ENCODE measurements at places on chromosomes 3 and 15.
A peak's percentile ranks its signal among the peaks of the same experiment; 100 is the strongest.

DNA sequence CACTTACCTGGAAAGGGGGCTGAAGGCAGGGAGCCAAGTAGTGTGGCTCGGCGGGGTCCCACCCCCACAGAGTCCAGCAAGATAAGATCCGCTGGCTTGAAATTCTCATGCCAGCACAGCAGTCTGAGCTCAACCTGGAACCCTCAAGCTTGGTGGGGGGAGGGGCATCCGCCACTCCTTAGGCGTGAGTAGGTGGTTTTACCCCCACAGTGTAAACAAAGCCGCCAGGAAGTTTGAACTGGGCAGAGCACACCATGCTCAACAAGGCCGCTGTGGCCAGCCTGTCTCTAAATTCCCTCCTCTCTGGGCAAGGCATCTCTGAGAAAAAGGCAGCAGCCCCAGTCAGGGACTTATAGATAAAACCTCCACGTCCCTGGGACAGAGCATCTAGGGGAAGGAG, 156.3 kb downstream of the KBTBD8 start:
- no peaks in the 10 kb centered on the region for H3K36me3 ChIP-seq
- H3K4me3 ChIP-seq: no peak overlapping the region
- H3K27ac ChIP-seq: no peak overlapping the region
- H3K27me3 ChIP-seq: no peaks in the 10 kb centered on the region
- no peaks in the 10 kb centered on the region for H3K4me1 ChIP-seq
- DNase-seq: no peak

GRCh38 chr15:76105391-76105790, 45.6 kb downstream of the TMEM266 start:
- DNase-seq: no peak
- no peaks in the 10 kb centered on the region for H3K4me1 ChIP-seq
- peaks cover 29% of the 10 kb centered on the region for H3K27me3 ChIP-seq
- no peak overlapping the region for H3K4me3 ChIP-seq

DNA sequence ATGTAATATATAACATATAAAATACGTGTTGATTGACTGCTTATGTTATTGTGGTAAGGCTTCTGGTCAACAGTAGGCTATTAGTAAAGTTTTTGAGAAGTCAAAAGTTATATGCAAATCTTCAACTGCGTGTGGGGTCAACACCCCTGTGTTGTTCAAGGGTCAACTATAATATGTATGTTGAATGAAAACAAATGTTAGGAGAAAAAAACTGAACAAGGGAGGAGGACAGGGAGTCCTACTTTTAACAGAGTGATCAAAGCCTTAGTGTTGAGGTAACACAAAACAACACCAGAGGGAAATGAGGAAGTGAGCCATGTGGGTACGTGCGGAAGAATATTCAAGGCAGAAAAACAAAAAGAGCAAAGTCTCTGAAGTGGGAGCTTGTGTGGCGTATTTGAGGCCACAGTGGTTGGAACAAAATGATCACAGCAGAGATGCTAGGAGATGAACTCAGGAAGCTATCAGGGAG, 62.5 kb downstream of the SFMBT1 start:
- DNase-seq: peak; percentile 67
- H3K27me3 ChIP-seq: no peaks in the 10 kb centered on the region
- H3K4me1 ChIP-seq: peaks cover 26% of the 10 kb centered on the region
- H3K27ac ChIP-seq: peak overlapping the region; percentile 40

DNA sequence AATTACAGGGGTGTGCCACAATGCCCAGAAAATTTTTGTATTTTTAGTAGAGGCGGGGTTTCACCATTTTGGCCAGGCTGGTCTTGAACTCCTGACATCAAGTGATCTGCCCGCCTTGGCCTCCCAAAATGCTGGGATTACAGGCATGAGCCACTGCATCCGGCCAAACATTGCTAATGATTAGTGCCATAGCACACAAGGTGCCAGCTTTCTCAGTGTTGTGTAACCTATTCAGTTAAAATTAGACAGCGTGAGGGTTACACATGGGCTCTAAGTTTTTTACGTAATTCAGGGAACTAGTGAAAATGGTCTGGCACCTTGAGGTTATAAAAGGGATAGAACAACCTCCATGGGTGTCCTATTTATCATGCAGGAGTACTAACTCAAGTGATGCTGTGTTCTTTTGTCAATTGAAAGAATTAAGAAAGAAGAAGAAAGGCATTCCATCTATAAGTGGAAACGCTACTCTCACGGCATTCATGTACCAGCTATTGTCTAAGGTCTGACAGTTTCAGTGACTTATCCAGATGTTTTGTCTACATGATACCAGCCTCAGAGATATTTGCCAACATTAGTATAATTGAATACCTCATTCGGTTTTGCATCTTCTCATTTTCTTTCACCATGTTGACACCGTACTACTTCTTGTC, 84.7 kb downstream of the EOMES start:
- H3K27ac ChIP-seq: no peak overlapping the region
- H3K36me3 ChIP-seq: no peaks in the 10 kb centered on the region
- peaks cover 26% of the 10 kb centered on the region for H3K4me1 ChIP-seq
- no peak for DNase-seq
- no peak overlapping the region for H3K4me3 ChIP-seq

DNA sequence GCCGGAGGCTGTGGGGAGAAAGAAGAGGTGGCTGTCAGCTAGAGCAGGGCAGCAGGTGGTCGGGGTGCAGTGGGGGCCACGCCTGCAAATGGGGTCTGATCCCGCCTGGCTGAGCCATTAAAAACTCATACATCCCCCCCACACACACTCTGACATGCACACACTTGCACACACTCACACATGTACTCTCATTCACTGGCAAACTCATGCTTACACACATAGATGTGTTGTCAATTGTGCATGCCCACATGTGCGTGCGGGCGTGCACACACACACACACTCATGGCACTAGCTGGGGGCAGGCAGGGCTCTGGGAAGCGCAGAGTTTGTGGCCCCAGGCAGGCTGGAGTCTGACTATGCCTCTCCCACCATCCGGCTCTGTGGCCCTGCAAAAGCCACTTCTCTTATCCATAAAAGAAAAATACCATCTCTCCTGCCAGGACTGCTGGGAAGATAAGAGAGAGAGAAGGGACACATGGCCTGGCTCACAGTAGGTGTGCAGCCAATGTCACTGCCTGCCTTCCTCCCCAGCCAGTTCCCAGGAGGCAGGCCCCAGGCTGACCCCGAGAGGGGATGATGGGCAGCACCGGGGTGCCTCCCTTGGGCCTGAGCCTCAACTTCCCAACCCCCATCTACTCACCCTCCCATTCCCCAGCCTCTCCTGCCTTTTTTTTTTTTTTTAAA, 163.5 kb upstream of the LINGO1 start:
- DNase-seq: no peak
- H3K27me3 ChIP-seq: peaks cover 28% of the 10 kb centered on the region

DNA sequence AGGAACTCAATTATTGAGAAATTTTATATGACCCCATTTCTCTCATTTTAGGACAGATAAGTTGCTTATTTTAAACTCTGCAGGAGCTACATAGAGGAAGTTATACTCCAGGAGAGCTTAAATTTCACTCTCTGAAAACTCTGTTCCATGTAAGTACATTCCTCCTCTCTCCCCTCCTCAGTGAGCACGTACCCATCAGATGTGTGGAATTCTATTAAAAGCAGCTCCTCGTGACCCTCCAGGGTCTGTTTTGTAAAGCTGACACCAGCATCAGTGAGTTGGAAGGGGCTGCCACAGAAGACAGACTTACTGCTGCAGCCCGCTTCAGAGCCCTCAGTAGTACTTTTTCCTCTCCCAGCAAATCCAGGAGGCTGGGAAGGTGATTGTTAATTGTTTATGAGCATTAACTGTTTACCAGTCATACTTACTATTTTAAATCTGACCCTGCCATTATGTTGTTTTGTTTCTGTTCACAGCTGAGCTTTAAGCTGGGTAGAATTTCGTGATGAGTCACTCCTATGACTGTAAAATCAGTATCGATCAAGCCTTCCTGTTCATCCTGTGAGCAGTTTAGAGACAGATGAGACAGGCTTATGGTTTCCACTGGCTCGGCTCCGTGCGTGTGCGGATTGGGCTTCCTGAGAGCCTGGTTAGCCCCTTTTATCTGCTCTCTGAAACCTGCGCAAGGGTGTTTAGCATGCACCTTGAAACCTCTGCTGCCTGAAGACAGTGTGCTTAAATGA, 20.4 kb downstream of the IGF1R start:
- DNase-seq: no peak
- H3K27me3 ChIP-seq: no peaks in the 10 kb centered on the region
- H3K4me3 ChIP-seq: no peak overlapping the region

DNA sequence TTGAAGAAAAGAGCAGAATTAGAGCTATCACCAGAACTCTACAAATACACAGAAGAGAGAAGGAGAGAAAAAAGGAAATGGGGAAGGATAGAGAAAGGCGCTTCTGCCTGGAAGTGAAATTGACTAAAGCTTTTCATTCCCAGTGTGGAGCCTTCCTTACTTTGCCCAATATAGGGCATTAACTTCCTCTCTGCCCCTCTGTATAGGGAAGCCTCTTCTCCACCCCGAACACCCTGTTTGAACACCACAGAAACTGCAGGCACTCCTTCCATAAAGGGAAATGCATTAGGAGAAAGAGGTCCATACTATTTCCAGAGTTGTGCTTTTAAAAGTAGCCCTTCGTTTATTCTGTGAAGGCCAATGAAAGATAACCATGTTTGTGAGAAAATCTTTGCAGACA, 248.5 kb downstream of the RAP2B start:
- H3K27me3 ChIP-seq: no peaks in the 10 kb centered on the region
- no peaks in the 10 kb centered on the region for H3K4me1 ChIP-seq
- no peak overlapping the region for H3K4me3 ChIP-seq
- DNase-seq: no peak

- DNase-seq: no peak
- H3K27me3 ChIP-seq: no peaks in the 10 kb centered on the region
- H3K4me3 ChIP-seq: no peak overlapping the region
- no peaks in the 10 kb centered on the region for H3K36me3 ChIP-seq
- H3K4me1 ChIP-seq: no peaks in the 10 kb centered on the region
Observed at GRCh38 chr3:167095976-167096375, 284.1 kb downstream of the ZBBX start.

GRCh38 chr15:61598655-61599054, 369.6 kb upstream of the RORA start:
- H3K4me1 ChIP-seq: no peaks in the 10 kb centered on the region
- H3K36me3 ChIP-seq: no peaks in the 10 kb centered on the region
- H3K27ac ChIP-seq: no peak overlapping the region
- no peak overlapping the region for H3K4me3 ChIP-seq
- DNase-seq: no peak
- H3K27me3 ChIP-seq: peaks cover 3% of the 10 kb centered on the region

DNA sequence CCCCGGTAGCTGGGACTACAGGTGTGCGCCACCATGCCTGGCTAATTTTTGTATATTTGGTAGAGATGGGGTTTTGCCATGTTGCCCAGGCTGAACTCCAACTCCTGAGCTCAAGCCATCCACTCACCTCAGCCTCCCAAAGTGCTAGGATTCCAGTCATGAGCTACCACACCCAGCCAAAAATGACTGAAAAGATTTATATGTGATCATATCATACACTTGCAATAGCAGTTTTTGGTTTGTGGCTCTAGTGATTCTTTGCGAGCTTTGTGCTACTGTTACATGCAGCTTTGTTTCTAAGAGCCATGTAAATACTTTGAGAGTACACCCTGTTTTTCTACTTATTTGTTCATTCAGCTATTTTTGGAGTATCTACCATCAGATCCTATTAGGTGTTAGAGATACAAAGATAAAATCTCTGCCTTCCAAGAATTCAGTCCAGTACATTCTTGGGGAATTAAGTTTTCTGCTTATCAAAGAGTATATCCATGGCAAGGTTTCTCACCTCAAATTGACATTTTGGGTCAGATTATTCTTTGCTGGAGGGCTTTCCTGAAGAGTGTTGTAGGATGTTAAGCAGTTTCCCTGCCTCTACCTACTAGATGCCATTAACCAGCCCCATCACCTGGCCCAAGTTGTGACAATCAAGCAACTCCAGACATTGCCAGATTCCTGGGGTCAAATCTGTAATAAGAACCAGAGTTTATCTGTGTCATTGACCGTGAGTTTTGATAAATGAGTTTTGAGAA, 15.0 kb downstream of the SNAP23 start:
- H3K36me3 ChIP-seq: peaks cover 28% of the 10 kb centered on the region
- no peaks in the 10 kb centered on the region for H3K4me1 ChIP-seq
- no peak for DNase-seq
- H3K27me3 ChIP-seq: no peaks in the 10 kb centered on the region
- no peak overlapping the region for H3K27ac ChIP-seq
- no peak overlapping the region for H3K4me3 ChIP-seq

- H3K27ac ChIP-seq: no peak overlapping the region
- no peaks in the 10 kb centered on the region for H3K27me3 ChIP-seq
Observed at GRCh38 chr15:96977886-96978285, 647.4 kb downstream of the NR2F2 start.

GRCh38 chr3:126962756-126963155, 20.2 kb upstream of the PLXNA1 start:
- no peaks in the 10 kb centered on the region for H3K4me1 ChIP-seq
- no peaks in the 10 kb centered on the region for H3K36me3 ChIP-seq
- DNase-seq: no peak
- no peaks in the 10 kb centered on the region for H3K27me3 ChIP-seq
- H3K27ac ChIP-seq: no peak overlapping the region
- H3K4me3 ChIP-seq: no peak overlapping the region

DNA sequence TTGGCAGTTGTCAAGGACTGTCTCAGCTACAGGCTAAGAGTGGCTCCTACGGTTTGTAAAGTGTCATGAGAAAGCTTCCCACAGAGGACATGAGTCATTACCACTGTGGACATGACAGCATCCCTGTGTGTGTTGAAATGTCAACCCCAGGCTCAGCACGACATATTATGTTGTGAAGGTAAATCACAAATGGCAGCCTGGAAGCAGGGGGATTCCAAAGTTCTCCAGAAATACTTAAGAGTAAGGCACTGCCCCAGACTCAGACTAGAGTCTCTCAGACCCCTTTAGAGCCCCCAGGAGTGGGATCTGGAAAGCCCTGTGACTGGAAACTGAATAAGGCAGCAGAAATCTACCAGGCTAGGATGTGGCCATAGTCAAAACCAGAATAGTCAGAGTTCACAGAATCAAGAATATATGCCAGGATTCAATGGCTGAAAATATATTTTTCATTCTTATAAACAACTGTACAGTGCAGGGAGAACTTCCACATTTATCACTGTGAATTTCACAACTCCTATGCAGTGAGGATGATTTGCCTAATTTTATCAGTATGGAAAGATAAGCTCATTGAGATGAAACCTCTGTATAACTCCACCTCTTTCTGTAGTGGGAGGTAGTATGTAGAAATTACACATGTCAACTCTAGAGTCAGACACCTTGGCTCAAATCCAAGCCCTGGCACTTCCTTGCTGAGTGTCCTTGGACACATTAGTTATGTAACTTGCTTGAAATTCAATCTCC, 237.1 kb upstream of the CFAP20DC start:
- H3K27me3 ChIP-seq: no peaks in the 10 kb centered on the region
- H3K36me3 ChIP-seq: no peaks in the 10 kb centered on the region
- DNase-seq: no peak
- no peaks in the 10 kb centered on the region for H3K4me1 ChIP-seq
- H3K27ac ChIP-seq: no peak overlapping the region

- no peak overlapping the region for H3K27ac ChIP-seq
- H3K36me3 ChIP-seq: no peaks in the 10 kb centered on the region
- H3K4me1 ChIP-seq: no peaks in the 10 kb centered on the region
- no peak for DNase-seq
Observed at GRCh38 chr3:23940775-23941174, 4.3 kb upstream of the NR1D2 start.
